ENCODE measurements at places on chromosomes 6 and 20. TPM values are rescaled to one million over a fixed set of nuclear protein-coding genes. Genes with fewer than 3 reads are reported as not detected.

DNA sequence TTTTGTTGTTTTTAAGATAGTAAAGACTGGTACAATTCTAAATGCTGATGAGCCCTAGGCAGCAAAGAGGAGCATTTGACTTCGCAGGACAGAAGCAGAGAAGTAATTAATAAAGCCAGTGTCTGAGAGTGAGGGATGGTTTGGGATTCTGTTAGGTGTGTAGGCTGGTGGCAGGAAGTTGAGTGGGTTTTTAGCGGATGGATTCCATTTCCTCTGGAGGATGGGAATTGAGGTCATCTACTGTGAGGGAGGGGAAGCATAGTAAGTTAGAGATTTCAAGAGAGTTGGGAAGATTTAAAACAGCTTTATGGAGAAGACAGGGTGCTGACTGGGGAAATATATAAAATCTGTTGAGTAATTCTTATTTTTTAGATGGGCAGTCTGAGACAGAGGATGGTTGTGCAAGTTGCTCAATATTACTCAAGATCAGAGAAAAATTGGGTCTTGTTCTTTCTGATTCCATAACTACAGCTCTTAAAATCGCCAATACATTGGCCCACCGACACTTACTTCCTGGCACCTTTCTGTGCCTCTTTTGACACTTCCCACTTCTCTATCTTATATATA lies 48.8 kb downstream of the PRL start:
- DNase-seq, result no peak

DNA sequence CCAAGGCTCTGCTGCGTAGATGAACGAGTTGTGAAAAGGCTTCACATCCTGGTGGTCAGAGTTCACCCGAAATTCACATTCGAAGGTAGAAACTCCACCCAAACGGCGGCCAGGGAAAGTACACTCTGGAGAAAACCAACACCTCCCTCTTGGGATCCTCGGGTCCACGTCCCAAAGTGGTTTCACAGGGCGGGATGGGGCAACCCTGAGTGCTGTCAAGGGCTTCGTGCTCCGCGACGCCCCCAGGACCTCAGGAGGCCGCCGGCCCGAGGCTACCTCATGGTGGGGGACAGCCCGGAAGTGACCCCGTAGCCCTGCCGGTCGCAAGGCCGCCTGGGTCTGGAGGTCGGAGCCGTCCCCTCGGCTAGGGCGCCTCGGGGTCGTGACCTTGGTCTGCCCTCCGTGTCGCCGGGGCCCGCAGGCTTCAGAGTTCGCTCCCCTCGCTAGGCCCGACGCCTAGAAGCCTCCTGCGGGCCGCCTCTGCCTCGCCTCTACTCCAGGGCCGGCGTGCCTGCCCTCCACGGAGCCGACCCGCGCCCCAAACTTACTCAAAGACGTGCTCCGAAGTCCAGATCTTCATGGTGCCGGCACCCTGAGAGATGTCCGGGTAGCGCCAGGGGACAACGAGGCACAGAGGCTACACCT lies at the start of gene PRELID3B:
TSS of gene PRELID3B (minus strand) at position 636 of the 645 bp plus-strand sequence. CDS start at position 580, 56 bp downstream.
- peak; percentile 67 for DNase-seq

- DNase-seq, result no peak
Measured at GRCh38 chr6:131683479-131683878, 17.7 kb downstream of the OR2A4 start.

- DNase-seq, result no peak
Measured at GRCh38 chr20:14715400-14715799, 378.0 kb upstream of the FLRT3 start.

- no peak for DNase-seq
Measured at GRCh38 chr6:148118244-148118643, 224.4 kb upstream of the SASH1 start.

DNA sequence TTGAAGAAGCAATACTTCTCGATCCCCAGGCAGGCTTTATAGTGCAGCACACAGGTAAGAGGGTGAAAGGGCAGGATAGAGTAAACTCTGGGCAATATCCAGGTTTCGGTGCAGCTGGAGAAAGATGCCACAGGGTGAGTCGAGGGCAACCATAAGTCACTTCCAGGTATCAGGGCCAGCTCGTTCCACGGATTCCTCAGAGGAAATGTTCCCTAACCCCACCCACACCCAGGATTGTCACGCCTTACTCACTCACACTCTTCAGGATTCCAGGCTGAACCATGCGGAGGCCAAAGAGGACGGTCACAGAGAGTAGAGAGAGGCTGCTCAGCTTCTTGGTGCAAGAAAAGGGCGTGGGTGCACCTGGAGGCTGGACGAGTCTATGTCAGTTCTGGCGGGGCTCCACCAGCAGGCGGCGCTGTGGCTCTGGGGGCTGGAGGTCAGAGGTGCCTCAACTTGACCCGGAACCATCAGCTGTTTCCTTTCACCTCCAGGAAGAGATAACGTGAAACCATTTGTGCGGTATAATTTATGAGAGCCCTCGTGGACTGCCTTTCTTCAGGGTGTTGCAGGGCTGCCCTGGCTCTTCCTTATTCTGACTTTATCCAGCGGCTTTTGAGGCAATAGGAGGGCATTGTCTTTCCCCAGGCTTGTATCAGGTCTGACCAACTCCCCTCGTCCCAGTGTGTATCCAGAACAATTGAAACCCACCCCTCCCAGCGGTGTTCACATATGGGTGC lies 14.5 kb upstream of the WFDC12 start:
- peak; percentile 69 for DNase-seq

- no peak for DNase-seq
Measured at GRCh38 chr6:34804543-34804942, 12.7 kb downstream of the BLTP3A start.

DNA sequence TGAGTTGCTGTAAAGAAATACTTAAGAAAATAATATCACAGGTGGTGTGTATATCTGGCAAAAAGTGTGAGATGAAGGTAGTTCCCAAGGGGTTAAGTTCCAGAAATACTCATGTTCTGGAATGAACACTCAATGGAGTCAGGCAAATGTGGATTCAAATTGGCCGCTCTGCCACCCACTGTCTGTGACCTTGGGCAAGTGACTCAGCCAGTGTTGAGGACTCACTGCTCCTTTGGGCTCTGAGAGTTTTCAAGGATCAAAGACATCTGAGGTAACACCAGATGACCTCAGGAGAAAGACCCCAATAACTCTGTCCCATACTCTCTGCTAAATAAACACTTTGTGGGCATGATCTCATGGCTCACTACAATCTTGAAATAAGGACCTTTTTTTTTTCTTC lies 59.2 kb upstream of the EYA2 start:
- no peak for DNase-seq

DNA sequence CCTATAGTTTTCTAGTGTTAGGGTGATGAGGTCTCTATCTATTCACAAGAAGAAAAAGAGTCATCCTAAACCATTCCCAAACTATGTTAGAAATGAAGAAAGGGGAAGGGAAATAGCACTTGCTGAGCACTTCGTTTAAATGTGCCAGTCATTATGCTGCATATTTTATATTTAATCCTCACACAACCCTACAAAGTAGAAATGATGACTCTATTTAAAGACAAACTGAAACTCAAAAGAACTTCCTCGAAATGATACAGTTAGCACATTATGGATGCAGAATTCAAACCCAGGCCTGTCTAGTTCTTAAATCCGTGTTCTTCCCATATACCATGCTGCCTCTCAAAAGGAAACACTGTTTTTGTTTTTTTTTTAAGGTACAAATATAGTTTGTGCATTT lies 174.6 kb downstream of the GMPR start:
- no peak for DNase-seq

The APOBEC2 gene
- not detected for total RNA-seq

The YTHDF1 gene
- 47.6 TPM for total RNA-seq

The MYO6 gene
- 6.8 TPM for total RNA-seq

The CAGE1 gene
- 0.42 TPM for total RNA-seq

The CEBPB gene
- 167 TPM for total RNA-seq

Measured in natural killer cell treated with Interleukin-12 subunit alpha and Interleukin-12 subunit beta and Interleukin-15 and Interleukin-18, amount 100 ng/mL, for 72 hours (primary cell).